Heart left ventricle (tissue), 16 donors: ENCODE measurements at places on chromosomes 13 and 19.

DNA sequence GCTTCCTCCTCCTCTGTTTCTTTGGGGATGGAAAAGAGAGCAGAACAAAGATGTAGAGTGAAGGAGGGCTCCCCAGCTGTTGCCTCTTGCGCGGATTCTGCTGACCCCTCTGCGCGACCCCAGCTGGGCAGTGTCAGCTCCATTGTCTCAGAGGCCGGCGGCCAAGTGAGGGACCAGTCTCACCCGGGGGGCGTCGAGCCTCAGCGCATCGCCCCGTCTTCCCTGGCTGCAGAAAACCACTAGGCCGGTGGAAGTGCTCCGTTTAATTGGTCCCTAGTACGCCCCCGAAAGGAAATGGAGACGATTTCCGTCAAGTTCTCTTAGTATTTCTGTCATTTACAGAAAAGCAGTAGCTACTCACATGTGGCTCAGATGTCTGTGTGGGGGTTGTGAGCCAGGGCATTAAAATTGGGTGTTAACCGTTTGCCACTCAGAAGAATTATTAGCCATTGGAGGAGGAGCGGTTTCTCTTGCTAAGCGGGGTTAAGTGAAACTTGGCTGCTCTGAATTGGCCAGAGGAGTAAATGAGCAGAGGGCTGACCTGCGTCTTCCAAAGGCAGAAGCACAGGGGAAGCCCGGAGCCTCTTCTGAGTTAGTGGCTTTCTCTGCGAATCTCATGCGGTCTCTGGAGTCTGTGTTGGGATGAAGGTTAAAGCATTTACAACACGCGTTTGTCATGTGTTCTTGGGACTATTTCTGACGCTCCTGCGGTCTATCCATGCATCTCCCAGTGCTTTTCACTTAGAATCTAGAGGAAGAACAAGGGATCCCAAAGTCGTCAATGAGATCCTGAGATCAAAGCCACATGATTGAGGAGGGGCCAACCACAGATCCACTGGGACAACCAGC, 132.8 kb upstream of the MYO16 start:
- no peak for DNase-seq

- no peak for DNase-seq
Observed at GRCh38 chr13:79995334-79995733, 345.6 kb downstream of the SPRY2 start.

DNA sequence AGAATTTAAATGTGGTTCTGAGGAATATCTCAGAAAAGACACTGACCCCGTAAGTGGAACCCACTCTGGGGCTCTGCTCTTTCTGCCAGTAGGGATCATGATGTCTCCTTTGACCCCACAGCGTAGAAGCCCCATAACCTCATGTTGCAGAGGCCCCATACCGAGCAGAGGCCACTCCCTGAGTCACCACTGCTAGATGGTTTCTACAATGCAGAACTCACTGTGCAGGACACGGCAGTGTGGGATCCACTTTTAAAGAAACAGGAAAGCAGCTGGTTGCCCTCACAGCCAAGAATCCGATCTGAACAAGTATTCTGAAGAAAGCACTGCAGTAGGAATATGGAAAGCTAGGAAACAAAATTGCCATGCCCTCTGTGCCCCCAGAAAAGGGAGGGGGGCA, 4.2 kb downstream of the SLC7A1 start:
- DNase-seq = no peak

GRCh38 chr19:3224346-3225168, at the start of gene CELF5:
Gene CELF5, plus strand, starts transcription at chr19:3224661. Its CDS starts 79 bp downstream, at chr19:3224740.
- DNase-seq = peak; percentile 54

DNA sequence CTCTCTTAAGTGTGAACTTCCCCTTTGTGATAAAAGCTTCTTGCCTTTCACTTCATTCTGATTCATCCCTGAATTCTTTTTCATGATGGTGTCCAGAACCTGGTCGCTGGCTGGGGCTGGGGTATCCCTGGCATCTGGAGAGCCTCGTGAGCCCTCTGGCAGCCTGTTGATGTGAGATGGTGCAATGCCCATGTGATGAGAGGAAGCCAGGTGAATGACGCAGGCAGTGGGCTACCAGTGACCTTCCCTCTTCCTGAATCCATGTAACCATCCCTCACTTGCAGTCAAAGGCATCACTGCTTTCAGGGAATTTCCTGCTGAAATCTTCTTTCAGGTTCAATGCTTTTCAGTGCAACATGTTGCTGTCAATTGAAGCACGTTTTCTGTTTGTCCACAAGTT, 158.6 kb upstream of the SLC10A2 start:
- DNase-seq = no peak

DNA sequence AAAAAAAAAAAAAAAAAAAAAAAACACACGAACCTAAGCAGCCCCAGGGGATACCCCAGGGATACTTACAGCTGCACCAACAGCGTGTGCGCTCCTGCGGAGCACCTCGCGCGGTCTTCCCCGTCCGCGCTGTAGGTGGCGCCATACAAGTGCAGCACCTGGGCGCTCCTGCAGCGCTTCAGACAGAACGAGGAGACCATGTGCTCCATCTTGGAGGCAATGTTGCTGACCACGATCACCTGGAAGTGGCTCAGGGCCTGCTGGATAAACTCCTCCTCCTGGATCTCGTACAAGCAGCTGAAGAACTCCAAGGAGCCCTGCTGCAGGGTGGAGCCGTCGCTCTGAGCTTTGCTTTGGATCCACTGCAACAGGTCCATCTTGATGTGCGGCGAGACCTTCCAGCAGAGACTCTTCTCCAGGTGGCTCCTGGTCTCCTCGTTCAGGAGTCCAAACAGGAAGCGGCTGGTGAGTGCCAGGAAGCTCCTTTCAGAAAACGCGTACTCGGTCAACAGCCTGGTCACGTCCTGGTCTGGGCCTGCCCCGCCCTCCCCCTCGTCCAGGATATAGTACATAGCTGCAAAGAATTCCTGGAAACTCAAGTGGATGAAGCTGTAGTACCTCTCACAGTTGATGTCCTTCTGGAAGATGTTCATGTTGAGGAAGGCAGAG, 14.5 kb downstream of the NLRP12 start:
- no peak for DNase-seq

GRCh38 chr13:40208517-40208916, 457.9 kb downstream of the FOXO1 start:
- DNase-seq = no peak

- DNase-seq = no peak
Observed at GRCh38 chr19:16000024-16000663, 51.3 kb downstream of the OR10H4 start.

GRCh38 chr13:85186356-85187045, 612.7 kb downstream of the SLITRK6 start:
- DNase-seq = no peak

GRCh38 chr13:26010487-26011207, 41.2 kb downstream of the SHISA2 start:
- no peak for DNase-seq

GRCh38 chr13:25217023-25217885, 45.2 kb upstream of the AMER2 start:
- DNase-seq = no peak

DNA sequence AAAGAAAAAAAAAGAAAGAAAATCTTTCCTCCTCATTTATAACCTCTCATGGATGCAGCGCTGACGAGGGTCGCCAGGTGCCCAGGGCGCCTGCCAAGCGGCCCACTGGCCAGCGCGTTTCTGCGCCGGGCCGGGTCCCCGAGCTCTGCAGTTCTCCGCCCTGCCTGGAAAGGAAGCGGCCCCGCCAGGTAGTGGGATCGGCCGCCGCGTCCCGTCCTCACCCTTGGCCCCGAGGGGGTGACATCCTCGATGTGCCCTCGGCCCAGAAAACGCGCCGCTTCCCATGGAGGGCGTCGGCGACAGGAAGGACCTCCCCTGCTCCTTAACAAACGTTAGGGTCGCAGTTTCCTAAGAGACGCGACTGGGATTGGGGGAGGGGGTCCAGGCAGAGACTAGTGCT, 56.9 kb downstream of the ZNF726 start:
- DNase-seq = no peak

DNA sequence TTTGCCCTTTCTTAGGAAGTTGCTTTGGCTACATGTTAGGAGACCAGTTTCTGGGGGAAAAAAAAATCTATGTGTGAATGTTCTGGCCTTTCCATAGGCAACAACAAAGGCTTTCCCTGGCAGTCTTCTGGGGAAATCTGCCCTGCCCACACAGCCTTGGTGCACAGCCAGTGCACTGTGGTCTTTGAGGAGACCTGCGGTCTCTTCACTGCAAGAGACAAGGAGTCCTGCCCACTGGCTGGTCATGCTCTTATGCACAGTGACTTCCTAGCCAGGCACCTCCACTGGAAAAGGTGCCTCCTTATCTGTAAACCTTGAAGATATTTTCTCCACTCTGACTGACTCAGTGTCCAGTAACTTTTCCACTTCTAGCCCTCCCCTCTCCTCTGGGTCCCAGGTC, 155.1 kb downstream of the SUCLA2 start:
- DNase-seq = no peak

GRCh38 chr13:79530270-79530669, 49.3 kb downstream of the NDFIP2 start:
- DNase-seq = no peak

- no peak for DNase-seq
Observed at GRCh38 chr13:106390367-106390766, 145.1 kb downstream of the EFNB2 start.

GRCh38 chr13:66102864-66103263, 1127.3 kb downstream of the PCDH9 start:
- no peak for DNase-seq

GRCh38 chr13:108859197-108860012, 230.0 kb downstream of the MYO16 start:
- DNase-seq = no peak

DNA sequence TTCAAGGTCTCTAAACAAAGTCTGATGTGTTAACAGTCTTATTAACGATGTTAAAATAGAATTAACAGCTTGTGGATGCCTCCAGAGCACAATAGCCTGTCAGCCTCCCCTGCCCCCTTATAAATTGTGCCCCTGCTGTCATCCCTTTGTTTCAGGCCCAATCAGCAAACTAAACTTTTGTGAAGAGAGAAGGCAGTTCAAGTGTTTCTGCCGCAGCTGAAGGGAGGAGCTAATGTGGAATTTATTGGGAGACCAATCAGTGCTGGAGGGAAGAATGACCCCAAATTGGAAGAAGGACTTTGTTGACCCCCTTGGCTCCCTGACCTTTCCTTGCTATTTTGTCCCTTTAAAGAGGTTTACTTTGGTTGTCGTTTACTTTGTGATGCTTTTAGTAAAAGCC, 160.5 kb downstream of the TM9SF2 start:
- no peak for DNase-seq

GRCh38 chr13:31036731-31037695, 104.6 kb downstream of the TEX26 start:
- DNase-seq = no peak

DNA sequence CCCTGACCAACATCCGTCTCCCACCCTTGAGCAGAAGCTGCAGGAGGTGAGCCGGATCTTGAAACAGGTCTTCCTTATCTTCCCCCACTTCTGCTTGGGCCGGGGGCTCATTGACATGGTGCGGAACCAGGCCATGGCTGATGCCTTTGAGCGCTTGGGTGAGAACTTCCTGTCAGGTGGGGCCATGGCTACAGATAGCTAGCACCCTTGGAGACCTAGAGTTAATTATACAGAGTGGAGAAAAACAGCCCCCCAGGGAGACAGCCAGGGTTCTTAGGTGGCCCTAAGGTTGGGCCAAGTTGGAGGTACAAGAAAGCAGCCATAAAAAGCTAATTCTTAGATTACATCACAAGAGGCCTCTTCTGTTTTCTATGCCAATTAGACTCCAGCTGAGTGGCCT, 8.9 kb upstream of the ARHGAP45 start:
- DNase-seq = no peak

DNA sequence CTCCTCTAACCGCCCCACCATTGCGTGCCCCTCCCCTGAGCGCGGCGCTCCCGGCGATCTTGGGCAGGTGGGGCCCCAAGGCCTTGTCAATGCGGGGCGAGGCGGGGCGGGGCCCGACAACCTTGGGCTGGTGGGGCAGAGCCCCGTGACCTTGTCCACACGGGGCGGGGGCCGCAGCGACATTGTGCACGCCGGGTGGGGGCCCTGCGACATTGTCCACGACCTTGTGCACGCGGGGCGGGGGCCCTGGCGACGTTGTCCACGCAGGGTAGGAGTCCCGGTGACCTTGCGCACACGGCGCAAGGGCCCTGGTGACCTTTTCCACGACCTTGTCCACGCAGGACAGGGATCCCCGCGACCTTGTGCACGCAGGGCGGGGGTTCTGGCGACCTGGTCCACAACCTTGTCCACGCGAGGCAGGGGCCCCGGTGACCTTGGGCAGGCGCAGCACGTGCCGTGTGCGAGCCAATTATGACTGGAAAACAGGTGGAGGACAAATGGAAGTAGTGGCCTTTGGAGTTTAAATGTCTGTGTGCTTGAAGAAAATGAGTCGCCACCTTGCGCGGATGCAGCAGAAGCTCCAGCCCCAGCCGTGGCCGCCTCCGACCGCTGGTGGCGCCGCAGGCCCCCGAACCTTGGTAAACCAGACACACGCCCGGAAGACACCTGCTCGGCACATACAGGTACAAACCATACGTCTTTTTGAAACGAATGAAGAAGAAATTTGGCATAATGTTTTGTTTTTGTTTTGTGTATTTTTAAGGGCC, 62.6 kb downstream of the LATS2 start:
- DNase-seq = no peak

GRCh38 chr13:50227361-50227760, 212.1 kb downstream of the KCNRG start:
- no peak for DNase-seq
